ENCODE measurements at places on chromosomes 2 and 18. TPM values are rescaled to one million over a fixed set of nuclear protein-coding genes. Genes with fewer than 3 reads are reported as not detected.

Gene OR6B2
- not detected for total RNA-seq

Gene CCBE1
- total RNA-seq = not detected

Gene TACR1
- total RNA-seq = not detected

Gene SPC25
- total RNA-seq = 26.5 TPM

Gene E2F6
- total RNA-seq = 36.0 TPM

Gene NPPC
- total RNA-seq = not detected

DNA sequence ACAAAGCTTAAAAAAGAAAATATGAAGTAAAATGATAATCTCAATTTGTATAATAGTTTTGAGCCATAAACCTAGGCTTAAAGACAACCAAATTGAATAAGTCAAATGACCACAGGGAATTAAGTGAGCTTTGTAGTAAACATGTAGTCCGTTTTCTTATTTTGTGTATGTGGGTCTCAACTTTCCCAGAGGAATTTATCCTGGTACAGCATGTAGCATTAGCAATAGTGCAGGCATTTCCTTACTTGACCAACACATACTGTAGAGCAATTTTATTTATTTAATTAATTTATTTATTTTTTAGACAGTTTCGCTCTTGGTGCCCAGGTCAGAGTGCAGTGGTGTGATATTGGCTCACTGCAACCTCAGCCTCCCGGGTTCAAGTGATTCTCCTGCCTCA lies 37.5 kb upstream of the MTCL1 start:
- no peak overlapping the region for H3K27ac ChIP-seq
- no peaks in the 10 kb centered on the region for H3K36me3 ChIP-seq
- no peak for DNase-seq
- no peaks in the 10 kb centered on the region for H3K27me3 ChIP-seq
- no peak overlapping the region for H3K4me3 ChIP-seq

DNA sequence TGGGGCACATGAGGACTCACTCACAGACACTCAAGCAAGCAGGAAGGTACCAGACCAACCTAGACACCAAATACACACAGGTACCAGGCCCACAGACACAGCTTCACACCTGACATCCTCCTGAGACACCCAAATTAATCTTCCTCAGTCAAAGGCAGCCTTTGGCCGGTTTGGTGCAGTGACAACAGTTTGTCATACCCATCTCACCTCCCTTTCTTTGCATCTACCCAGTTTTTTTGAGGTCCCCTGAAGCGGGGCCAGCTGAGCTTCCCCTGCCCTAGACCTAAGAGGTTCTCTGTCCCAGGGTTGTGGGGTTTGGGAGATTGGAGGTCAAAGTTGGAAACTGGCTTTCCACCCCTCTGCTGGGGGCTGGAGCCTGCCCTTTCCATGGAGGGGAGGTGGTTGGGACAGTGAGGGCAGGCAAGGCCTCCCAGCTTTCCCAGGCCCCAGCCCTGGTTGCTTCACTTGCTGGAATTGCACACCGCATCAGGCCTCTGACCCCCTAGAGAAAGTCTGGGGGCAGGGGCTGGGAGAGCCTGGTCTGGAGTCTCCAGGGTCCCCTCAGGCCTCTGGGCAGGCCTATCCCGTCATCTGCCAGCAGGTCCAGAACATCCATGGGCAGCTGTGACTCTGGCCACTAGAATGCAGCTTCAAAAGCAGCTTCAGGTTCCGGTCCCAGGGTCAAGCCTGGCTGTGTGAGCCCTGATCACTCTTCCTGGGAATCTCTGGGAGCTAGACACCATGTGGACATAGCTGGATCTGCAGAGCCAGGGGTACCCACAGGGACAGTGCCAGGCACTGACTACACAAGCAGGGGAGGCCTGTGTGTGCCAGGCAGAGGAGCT lies 12.5 kb upstream of the TEX261 start:
- peaks cover 9% of the 10 kb centered on the region for H3K27me3 ChIP-seq
- H3K36me3 ChIP-seq = no peaks in the 10 kb centered on the region
- H3K27ac ChIP-seq = no peak overlapping the region
- no peak overlapping the region for H3K4me3 ChIP-seq

DNA sequence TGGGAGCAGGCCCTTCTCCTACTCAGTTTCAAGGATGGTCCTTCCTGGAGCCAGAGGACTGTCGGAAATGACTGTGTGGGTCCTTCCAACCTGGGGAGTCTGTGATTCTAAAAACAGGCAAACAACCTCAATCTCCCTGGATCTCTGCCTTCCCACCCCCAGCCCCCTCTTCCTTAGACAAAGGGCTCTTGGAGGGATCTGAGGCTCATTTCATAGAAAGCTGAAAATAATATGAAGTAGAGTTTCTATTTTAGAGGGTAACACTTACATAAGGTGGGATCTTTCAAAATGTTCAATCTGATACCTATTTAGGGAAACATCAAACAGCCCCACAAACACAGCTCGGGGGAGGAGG lies 69.4 kb downstream of the RHOB start:
- DNase-seq = no peak
- H3K27ac ChIP-seq = no peak overlapping the region
- no peaks in the 10 kb centered on the region for H3K36me3 ChIP-seq
- no peaks in the 10 kb centered on the region for H3K27me3 ChIP-seq

DNA sequence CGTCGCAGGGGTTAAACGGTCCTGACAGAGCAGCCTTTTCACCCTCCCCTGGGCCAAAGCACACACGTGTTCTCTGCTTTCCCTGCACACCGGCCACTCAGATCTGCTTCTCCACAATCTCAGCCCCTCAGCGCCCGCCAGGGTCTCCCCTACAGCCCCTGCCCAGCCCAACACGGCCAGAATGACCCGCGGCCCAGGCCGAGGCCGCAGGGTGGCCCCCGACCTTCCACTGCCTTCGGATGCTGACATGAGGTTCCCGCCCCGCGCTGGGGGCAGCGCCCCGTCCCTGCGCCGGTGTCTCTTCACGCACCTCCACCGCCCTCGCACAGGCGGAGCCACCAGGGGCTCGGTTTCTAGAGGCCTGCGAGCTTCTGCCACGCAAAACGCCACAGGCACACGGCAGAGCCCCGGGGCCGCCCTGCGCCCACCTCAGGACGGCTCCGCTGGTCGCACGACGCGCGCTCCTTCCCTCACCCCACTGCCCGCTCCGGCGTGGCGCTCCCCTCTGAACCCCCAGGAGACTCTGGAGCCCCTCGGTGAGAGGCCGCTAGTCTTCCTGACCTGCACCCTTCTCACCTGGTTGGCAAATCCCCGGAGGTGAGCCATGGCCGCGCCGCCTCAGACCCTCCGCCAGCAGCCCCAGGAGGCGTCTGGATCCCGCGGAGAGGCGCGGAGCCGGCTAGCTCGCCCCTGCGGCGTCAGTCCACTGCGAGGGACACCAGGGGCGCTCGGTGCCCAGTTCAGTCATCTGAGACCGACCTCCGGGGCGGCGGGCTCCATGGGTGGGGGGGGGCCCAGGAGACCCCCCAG lies 749 bp downstream of the STK25 start:
- peak; percentile 62 for DNase-seq
- peaks cover 7% of the 10 kb centered on the region for H3K36me3 ChIP-seq
- no peaks in the 10 kb centered on the region for H3K27me3 ChIP-seq
- peak overlapping the region; percentile 70 for H3K27ac ChIP-seq
- peaks cover 62% of the 10 kb centered on the region for H3K4me1 ChIP-seq
